ENCODE measurements at places on chromosomes 4 and X.
A peak's percentile ranks its signal among the peaks of the same experiment; 100 is the strongest.

- DNase-seq, result no peak
These were observed 192.7 kb downstream of the ANAPC10 start for GRCh38 chr4:144905286-144905685.

- no peak for DNase-seq
These were observed 5.9 kb upstream of the TNIP2 start for GRCh38 chr4:2762048-2762447.

DNA sequence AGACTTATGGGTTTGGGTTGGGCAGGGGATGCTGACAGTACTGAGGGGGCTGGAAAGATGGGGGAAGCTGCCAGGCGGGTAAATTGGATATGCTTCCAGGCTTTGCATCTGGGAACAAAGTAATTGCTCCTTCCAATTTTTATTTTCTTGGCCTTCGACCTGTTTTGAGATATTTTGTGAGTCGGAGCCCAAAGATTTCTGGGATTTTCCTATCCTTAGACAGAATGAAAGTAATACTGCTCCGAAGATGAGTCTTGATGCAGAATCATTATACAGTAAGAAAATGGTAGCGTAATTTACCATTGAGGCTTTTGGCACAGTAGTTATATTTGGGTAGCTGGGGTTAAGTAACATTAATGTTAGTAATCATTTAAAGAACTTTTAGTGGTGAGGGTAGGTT lies 1.4 kb downstream of the SMARCA5 start:
- no peak for DNase-seq

DNA sequence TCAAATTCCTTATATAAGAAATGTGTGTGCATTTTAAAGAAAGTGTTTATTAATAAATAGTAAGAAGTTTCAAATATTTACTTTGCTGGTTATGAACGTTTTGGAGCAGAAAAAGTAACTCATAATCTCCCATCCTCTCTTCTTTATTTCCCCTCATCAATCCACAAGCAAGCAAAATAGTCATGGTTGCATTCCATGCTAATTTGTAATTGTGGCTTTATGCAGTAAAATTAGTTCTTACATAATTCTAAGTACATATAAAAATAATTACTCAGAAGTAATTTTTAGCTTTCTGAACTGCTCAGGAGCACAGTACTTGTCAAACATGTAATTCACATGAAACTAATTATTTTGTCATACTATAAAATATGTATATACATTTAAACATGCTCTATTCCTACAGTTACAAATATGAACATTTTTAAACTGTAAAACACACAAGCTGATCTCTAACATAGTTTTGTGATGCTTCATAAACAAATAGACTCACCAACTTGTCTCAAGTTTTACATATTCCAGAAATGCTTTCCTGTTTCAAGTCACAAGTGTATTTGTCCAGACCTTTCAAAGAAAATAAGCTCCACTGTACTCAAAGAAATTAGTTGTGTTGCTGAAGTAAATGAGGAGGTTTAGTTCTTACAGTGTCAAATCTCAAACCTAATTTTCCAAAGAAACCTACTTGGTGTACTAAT lies 218.9 kb downstream of the PABPC4L start:
- no peak for DNase-seq

GRCh38 chr4:169256101-169256612 lies 14.6 kb downstream of the SH3RF1 start:
- DNase-seq, result no peak

DNA sequence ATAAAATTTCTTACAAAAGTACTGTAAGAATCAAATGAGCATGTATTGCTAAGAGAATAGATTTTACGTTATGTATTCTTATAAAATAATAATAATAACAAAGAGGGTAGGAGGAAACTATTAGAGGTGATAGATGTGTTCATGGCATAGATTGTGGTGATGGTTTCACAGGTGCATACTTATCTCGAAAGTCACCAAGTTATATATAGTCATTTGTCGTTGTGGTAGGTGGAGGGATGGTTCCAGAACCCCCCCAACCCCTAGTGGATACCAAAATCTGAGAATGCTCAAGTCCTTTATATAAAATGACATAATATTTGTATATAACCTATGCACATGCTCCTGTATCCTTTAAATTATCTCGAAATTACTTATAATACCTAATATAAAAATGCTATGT lies 36.7 kb upstream of the H2AZ1 start:
- DNase-seq, result no peak

DNA sequence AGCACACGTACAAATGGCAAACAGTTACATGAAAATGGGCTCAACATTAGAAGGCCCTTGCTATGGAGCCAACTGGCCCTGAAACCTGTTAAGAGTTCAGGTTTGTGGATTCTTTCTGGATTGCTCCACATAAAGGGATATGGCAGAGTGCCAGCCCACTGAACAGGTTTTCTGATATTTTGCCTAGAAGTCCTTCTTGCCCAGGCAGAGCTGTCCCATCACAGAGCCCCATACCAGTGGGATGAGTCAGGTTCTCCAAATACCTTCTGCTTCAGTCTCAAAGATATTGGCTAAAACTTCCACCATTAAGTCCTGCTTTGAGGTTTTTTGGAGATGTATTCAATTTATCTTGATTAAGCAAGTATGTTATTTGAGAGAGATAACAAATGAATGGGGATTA lies 146.8 kb upstream of the IL1RAPL2 start:
- no peak for DNase-seq

DNA sequence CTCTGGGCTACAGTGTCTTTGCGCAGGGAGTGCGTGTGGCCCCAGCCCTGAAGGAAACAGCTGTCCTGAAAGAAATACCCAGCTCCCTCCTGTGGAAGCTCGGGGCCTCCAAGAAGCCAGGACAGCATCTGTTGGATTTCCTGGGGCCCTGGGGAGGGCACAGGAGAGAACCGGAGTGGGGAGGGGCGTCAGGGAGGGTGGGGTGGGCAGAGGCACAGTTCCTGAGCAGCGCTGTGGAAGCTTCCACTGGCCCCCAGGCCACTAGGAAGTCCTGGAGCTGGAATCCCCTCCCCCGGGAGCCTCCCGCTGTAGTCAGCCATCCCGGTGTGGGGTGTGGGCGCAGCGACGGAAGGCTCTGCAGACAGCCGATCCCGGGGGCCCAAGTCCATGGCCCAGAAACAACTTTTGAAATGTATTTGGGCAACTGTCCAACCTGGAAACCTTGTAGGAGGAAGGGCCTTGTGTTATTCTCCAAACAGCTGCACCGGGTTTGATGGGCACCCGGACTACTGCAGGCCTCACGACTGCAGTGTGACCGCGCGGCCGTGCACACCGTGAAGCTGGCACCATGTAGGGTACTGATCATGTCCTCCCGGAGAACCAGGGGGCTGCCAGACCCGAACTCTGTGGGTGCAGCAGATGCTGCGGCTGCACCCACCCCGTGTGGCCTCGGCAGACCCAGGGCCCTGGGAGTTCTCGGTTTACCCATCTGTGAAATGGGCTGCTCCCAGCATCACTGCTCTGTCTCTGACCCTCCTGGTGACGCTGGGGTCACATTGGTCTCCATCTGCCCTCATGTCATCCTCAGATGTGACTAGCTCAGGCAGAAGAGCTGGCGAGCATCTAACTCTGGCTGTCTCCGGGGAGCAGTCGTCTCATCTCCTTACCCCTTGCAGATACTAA lies 68.5 kb upstream of the HMX1 start:
- no peak for DNase-seq

DNA sequence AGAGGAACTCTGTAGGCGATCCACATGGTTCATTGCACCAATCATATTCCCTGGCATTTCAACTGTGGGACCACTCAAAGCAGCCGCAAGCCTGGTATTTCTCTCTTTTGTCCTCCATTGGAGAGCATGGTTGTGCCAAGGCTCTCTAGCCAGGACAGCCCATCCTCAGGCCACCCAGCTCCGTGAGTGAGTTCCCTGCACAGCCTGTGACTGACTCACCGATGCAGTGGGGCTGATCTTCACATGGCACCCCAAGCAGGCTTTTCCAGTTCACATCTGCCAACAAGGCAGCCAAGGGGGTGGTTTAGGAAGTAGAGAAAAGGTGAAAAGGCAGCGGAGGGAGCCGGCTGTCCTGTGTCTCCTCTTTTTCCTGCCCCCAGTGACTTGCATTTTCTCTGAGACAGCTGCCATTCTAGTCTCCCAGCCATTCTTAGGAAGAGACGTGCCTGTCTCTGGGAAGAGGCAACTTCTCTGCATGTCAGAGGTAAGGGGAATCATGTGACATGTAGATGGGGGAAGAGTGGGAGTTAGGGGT lies 69.2 kb downstream of the MID1IP1 start:
- DNase-seq, result no peak

GRCh38 chrX:74080165-74080564 lies 223.8 kb upstream of the ZCCHC13 start:
- DNase-seq, result no peak

DNA sequence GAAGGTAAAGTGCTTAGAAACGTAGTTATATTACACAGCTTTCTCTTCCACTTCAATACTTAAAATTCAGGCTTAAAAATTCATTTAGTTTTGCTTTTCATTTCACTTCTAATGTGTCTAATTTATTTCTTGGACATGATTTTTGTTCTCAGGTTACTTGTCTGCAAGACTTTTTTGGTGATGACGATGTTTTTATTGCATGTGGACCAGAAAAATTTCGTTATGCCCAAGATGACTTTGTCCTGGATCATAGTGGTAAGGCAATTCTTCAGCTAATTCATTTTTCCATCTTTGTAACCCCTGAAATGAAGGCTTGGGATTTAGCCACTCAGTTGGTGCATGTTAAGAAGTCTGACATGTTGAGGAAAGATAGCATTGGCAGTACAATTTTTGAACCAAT lies 114.7 kb downstream of the DCLK2 start:
- DNase-seq, result no peak

DNA sequence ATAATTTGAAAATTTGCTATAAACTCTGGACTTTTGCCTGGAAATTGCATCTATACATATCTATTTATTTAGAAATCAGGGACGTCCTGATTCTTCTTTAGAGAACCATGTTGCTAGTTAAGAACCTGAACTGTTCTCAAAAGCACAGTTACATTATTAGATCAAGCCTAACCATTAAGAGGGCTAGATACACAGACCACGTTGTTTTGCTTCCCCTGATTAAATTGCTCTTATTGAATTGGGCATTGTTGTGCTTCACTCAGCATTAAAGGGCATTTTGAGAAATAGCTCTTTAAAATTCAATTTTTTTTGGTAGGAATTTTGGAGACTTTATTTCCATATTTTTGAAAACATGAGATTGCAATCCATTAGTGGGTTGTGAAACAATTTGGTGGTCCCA lies 44.4 kb downstream of the FIP1L1 start:
- no peak for DNase-seq

DNA sequence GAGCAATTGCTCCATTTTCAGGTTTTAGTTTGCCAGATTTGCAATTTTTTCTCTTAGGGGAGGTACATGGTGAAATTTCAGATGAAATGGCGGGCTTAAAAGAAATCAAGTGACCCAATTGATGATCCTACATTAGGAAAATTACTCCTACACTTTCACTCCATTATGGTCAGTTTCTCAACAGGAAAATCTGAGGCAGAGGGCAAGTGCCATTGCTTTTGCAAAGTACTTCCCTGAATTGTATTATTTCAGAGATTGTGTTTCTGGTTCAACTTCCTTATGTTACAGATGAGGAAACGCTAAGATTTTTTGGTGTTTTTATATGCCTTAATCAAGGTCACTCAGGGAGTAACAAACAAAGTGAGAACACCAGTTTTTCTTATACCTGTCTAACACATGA lies 302.2 kb downstream of the ARAP2 start:
- DNase-seq, result no peak

DNA sequence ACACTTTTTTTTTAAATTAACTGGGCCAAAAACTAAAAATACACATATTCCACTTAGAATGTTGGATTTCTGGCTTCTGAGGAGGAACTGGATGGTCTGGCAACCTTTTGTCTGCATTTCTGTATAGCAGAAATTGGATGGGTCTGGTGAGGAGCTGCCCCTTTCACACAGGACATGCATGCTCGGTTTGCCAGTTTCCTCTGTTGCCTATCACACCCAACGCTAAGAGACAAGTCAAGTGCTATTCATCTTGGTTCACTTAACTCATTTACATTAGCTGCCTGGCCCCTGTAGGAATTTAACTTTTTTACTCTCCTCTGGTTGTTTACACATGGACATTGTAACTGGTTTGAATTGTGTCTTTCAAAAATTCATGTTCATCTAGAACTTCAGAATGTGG lies 195.7 kb downstream of the PACRGL start:
- no peak for DNase-seq

DNA sequence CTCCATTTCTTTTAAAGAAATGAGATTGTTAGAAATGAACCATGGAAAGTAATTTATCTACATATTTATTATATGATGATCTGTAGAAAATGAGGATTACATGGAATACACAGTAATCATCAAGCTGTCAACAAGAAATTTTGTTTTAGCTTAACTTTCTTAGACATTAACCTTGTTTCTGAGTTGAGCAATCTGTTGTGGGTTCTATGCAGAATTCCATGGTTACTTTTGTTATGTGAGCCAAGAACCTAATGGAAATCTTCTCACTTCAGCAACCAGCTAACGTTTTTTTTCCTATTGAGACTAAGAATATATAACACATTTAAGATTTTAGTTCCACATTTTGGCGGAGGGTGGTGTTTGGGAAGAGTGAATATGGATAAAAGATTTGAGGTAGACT lies 136.1 kb upstream of the SLC4A4 start:
- no peak for DNase-seq

DNA sequence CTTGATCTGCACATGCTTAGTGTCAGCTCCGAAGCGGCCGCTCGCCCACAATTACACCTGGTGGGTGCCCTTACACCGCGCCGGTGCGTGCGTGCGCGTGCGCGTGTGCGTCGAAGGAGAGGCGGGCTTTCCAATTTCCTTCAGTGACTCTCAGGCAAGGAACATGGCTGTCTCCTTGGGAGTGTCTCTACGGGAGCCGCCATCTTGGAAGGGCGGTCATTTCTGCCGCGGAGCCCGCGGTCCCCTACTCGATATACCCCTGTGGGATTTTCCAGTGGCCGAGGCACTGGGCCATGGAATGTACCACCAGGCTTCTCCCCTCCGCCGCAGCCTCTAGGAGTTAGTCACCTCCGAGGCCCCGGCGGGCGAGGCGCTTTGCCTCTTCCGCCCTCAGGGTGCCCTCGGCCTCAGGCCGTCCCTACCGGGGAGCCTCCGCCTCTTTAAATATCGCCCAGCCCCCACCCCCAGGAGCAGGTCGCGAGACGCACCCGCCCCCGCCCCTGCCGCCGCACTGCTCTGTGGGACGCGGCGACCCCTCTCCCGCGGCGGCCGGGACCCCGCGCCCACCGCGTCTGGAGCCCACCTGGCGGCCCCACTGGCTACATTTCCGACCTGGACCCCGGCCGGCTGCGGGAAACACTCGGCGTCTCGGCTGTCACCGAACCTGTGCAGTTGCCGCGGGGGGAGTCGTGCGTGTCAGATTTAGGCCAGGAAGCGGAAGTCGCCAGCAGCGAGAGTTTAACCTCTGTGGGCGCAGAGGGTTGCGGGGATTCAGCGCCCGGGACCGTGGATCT lies at the start of gene ZNF41:
TSS of gene ZNF41 (minus strand) at position 711 of the 794 bp plus-strand sequence. CDS start 15,741 bp downstream, outside the sequence.
- peak; percentile 69 for DNase-seq

GRCh38 chr4:2249526-2250356 lies 7.8 kb upstream of the HAUS3 start:
- DNase-seq, result no peak

GRCh38 chrX:47217121-47217851 lies 1.2 kb upstream of the CDK16 start:
- DNase-seq, result no peak

GRCh38 chrX:41664375-41664901 lies 24.3 kb upstream of the GPR34 start:
- no peak for DNase-seq

GRCh38 chr4:28221536-28221935 lies 1360.9 kb downstream of the STIM2 start:
- DNase-seq, result no peak

GRCh38 chr4:56786955-56787354 lies 34.5 kb downstream of the SPINK2 start:
- DNase-seq, result no peak

- no peak for DNase-seq
These were observed 700 bp downstream of the SLC26A1 start for GRCh38 chr4:992297-993110.
